Cardiac septum (tissue), 1 donor: ENCODE measurements at places on chromosomes 16 and 17.

- no peak for DNase-seq
These were observed 22.2 kb downstream of the LASP1 start for GRCh38 chr17:38892083-38892482.

DNA sequence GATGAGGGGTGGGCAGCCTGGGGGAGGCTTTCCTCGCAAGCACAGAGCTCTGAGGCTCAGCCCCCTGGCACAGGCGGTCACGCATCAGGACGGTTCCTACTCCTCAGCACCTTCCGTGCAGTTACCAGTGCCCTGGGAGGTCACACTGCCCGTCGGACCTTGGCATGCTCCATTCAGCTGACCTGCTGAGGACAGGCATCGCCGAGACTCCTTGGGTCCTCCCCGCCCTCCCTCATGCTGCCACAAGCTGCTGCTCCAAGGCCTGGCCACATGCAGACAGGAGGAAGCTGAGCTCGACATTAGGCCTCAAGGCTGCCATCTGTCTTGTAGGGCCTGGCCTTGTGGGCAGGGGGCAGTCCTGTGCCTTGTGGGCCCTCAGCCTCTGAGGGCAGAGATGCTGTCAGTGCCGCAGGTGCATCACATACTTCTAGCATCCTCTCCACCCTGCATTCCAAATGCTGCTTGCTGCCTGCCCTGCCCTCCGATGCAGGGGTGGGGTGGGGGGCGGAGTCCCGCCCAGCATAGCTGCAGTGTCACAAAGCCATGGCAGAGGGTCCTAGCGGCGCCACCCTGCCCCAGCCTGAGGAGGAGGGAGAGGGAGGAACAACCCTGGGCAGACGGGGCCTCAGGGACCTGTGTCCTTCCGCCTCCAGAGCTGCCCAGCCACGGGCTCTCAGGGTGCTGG lies 9.3 kb downstream of the C16orf90 start:
- DNase-seq, result no peak

- DNase-seq, result no peak
These were observed 47.1 kb downstream of the SPACA3 start for GRCh38 chr17:33038740-33039139.

- no peak for DNase-seq
These were observed 6.3 kb upstream of the MEIOB start for GRCh38 chr16:1878256-1878655.

DNA sequence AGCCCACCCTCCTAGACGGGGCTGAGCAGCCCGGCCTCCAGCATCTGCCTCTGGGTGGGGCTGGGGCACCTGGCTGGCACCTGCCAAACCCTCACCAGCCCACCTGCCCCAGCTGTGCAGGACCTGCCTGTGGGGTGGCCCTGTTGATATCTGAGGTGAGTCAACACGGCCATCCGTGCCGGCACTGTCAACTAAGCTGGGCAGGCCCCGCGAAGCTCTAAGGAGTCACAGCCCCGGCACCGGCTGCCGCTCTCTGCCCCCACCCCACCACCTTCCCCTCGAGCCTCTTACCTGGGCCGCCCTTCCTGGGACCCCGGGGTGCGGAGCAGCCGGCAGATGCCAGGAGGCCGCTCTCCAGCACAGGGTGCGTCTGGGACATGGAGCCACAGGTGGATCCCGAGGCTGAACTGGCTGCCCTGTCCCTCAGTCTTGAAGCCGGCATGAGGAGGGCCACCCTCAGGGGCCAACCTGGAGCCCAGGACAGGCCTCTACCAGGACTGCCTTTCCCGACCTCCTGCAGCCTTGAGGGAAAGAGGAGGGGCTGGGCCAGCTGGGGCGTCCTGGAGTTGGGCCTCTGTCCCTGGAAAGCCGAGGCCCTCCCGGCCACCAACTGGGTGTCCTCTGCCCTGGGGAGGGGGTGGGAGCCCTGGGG lies 515 bp downstream of the CBFA2T3 start:
- DNase-seq, result no peak

- DNase-seq, result no peak
These were observed 1.6 kb downstream of the OMG start for GRCh38 chr17:31295489-31295871.

- DNase-seq, result no peak
These were observed 243.4 kb upstream of the IRX5 start for GRCh38 chr16:54687043-54687899.

DNA sequence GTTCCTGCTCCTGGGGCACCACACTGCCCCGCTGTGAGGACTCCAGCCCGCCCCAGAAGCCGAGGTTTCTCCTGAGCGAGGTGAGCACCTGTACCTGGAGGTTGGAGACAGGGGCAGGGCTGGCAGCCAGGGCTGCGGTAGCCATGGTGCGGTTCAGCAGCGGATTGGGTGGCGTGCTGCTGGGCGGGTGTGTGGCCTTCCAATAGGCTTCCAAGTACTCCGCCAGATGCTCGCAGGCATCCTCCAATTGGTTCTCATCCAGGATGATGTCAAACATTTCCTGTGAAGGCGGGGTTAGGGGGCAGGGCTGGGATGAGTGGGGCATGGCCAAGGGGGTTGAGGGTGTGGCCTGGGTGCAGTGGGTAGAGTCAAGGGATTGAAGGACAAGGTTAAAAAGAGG lies 11.3 kb upstream of the ARL5C start:
- no peak for DNase-seq

GRCh38 chr16:69477546-69477945 lies 53.1 kb downstream of the CYB5B start:
- no peak for DNase-seq

GRCh38 chr17:46940692-46941404 lies 17.9 kb downstream of the GOSR2 start:
- DNase-seq, result no peak

GRCh38 chr17:49572806-49573420 lies 2.8 kb upstream of the NXPH3 start:
- DNase-seq, result peak; percentile 49

GRCh38 chr17:81035521-81036196 lies 708 bp downstream of the BAIAP2 start:
- no peak for DNase-seq

GRCh38 chr16:66182592-66182991 lies 183.9 kb upstream of the CDH5 start:
- no peak for DNase-seq

- DNase-seq, result no peak
These were observed 339.2 kb upstream of the TNRC6C start for GRCh38 chr17:77619326-77619725.

GRCh38 chr16:66590322-66590721 lies 11.1 kb downstream of the CMTM2 start:
- DNase-seq, result peak; percentile 12

DNA sequence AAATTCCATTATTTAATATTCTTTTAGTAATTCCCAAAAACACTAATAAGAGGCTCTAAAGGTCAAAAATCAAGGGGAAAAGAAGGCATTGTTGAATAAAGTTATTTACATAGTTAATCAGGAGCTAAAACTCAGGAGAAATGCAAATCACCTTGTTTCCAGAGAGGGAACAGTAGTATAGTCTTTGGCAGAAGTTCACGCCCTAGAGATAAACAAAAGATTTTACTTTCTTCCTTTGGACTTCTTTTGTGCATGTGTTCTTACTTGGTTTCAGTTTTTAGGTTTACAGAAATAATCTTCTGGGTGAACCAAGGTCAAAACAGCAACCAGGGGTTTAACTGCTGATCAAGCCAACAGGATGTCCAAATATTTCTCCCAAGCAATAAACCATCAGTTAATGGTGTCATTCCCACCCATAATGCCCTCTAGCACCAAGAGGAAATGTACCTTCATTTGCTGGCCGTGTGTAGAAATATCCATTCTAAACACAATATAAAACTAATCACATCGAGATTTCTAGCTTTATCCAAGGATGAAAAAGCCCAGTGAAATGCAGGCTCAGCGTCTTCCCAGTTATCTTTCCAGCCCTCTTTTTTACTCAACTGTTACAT lies 518.8 kb upstream of the SOX9 start:
- DNase-seq, result no peak

- DNase-seq, result peak; percentile 63
These were observed 5.8 kb upstream of the RARA start for GRCh38 chr17:40303009-40303657.

DNA sequence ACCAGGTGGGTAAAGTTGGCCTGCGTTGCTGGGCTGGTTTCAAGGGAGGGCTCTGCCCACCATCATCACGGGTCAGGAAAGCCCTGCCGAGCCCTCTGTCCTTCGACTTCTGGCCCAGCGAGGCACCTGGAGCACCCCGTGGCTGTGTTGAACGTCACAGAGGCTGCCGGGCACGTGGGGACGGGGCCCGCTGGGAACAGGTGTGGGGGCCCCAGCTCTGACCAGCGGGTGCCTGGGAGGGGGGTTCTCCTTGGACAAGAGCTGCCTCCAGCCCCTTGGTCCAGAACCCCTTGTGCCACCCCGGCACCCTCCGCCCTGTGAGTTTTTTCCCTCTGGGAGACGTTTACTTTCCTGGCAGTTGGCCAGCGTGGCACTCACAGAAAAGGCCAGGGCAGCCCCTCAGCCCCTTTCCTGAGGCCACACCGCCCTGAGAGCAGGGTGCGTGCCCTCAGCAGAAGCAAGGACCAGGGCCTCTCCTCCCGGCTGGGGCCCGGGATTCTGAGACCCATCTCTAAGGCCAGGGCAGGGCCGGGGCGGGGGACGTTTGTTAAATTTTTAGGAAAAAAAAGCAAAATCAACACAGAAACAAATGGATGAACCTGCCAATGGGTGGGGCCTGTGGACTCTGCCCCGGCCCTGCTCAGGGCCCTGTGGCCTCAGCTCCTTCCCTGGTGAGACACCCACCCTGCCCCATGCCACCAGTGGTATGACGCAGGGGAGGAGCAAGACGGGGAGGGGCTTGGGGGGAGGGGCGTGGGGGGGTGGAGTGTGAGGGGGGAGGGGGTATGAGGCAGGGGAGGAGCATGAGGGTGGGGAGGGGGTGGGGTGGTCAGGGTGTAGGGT lies 31.3 kb upstream of the GNG13 start:
- DNase-seq, result no peak

DNA sequence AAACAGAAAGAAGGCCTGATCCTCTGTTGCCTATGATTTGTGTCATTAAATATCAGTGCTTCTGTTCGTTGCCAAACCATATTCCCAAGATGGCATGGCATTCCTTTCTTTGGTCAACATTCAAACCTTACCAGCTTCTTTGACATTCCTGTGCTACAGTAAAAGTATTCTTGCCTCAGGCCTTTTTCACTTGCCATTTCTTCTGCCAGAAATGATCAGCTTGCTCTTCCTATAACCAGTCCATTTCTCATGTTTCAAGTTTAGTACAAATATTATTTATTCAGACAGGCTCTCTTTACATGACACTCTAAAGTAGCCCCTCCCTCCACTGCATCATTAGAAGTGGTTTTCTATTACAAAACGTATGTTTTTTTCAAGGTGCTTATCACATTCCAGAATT lies 278.3 kb downstream of the KCNJ2 start:
- DNase-seq, result no peak

GRCh38 chr16:16148755-16149154 lies 74.5 kb downstream of the ABCC6 start:
- no peak for DNase-seq

GRCh38 chr17:79242873-79243602 lies 168.4 kb downstream of the ENGASE start:
- no peak for DNase-seq

GRCh38 chr17:79372470-79373238 lies 238.2 kb downstream of the RBFOX3 start:
- no peak for DNase-seq

GRCh38 chr17:73196500-73196899 lies 3.6 kb downstream of the COG1 start:
- DNase-seq, result no peak

DNA sequence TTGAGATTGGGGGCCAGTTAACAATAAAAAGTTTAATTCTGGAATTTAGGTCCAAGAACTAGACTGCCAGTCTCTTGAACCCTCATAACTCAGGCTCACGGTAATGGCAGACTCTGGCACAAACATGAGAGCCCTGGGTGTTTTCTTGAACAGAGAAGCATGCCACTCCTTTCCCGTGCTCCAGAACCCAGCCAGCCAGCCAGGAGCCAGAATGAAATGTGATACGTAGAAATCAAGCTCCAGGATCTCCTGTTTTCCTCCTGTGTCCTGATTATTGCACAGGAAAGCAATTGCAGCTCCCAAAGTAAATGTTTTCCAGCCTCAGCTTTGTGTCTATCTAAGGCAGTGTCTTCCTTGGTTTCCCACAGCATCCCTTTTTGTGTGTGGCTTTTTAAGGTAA lies 46.2 kb upstream of the NOL11 start:
- DNase-seq, result no peak

- no peak for DNase-seq
These were observed 12.9 kb downstream of the STH start for GRCh38 chr17:46011711-46012505.

- DNase-seq, result no peak
These were observed at the start of gene ICAM2 for GRCh38 chr17:64020056-64020766. ICAM2 (minus strand) TSS chr17:64020633; CDS start chr17:64006691, 13,942 bp downstream.

DNA sequence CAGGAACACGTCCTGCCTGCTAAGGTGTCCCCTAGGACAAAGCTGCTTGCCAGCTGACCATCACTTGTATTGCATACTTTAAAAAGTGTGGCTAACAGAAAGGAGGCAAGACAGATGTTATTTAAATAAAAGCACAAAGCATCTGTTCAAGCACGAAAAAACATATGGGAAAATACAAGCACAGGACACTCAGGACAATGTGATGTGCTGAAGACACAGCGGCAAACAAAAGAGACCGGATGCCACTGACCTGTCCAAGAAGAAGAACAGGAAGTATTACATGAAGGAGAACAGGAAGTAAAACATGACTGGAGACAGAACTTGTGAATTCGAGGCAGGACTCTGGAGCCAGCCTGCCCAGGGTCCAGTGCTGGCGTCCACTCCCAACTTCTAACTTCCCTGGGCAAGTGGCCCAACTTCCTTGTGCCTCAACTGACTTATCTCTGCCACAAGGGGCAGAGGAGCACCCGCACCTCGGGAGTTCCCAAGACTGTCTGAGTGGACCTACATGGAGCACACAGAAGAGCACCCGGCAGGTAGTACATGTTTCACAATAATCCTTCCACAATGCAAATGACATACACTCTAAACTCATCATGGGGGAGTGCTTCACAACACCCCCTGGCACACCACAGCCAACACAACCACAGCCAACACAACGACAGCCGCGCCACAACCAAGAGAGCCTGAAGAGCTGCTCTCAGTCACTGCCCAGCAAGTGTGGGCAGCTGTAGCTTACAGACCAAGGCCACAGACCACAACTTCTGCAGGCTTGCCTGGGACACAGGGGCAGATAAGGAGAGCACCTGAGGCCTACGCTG lies 36.6 kb downstream of the ANKRD11 start:
- DNase-seq, result no peak

GRCh38 chr17:39706921-39707337 lies 7.1 kb downstream of the ERBB2 start:
- DNase-seq, result no peak

DNA sequence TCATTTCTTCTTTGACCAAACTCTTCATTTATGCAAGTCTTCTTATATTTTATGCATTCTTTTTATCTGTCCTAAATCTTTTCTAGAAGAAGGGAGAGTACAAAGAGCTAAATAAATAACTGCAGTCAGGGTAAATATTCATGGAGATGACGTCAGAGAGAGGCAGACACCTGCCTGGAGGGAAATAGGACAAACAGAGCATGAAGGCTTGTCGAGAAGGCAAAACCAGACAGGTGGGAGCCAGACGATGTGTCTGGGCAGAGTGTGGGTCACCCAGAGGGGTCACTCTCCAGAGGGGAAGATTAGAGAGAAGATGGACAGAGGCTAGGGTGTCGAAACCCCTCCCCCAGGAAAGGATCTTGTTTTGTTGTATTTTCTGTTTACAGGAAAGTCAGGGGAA lies 78.3 kb upstream of the RPL38 start:
- no peak for DNase-seq
